ENCODE measurements at places on chromosomes 1 and 21.

GRCh38 chr1:220876511-220877376, 2.5 kb upstream of the HLX start:
- DNase-seq: peak; percentile 13

DNA sequence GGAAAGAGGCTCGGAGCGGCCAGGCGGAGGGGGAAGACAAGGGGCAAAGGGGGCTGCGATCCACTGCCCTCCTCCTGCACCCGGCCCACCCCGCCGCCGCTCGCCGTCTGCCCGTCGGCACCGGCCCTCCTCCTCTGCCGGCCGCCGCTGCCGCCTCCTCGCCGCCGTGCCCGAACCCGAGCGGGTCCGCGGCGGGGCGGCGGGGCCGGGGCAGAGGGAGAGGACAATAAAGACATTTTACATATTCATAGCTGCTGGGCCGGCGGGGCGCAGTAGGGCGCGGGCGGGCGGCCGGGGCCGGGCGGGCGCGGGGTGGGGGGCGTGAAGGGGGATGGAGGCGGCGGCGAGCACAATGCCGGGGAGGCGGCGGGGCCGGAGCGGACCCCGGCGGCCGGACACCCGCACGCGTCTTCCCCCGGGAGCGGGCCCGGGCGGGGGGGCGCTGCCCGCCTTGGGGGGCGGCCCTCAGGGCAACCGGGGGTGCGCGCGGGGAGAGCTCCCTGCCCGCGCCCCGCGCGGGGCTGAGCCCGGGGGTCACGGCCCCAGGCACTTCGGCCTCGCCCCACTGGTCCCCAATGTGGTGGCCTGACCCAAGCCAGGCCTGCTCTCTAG, 546 bp downstream of the POU2F1 start:
- peak; percentile 18 for DNase-seq

- no peak for DNase-seq
Measured at GRCh38 chr1:167431909-167432650, 86.2 kb downstream of the CD247 start.

DNA sequence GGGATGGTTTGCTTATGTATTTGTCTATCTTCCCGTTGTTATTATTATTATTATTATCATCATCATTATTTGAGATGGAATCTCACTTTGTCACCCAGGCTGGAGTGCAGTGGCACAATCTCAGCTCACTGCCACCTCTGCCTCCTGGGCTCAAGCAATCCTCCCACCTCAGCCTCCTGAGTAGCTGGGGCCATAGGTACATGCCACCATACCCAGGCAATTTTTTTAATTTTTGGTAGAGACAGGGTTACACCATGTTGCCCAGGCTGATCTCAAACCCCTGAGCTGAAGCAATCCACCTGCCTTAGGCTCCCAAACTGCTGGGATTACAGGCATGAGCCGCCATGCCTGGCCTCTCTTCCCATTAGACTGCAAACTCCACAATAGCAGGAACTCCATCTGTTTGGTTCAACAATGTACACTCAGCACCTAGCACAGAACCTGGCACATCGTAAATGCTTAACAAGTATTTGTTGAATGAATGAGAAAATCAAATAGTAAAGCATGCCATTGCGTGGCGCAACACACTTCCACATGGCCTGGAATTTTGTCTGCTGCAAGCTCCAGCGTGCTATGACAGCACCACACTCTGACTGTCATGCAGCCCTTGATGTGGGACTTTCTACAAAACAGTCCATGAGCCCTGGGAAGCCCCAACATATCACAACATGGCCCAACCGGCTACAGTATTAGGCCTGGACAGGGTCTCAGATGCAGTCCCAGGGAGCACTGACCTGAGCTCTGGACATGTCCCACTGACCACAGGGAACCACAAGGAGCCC, 3.8 kb upstream of the TINAGL1 start:
- no peak for DNase-seq

GRCh38 chr1:37946703-37947360, at the start of gene INPP5B:
INPP5B (minus strand) TSS chr1:37947053; CDS start chr1:37946308, 745 bp downstream.
- DNase-seq: peak; percentile 92

DNA sequence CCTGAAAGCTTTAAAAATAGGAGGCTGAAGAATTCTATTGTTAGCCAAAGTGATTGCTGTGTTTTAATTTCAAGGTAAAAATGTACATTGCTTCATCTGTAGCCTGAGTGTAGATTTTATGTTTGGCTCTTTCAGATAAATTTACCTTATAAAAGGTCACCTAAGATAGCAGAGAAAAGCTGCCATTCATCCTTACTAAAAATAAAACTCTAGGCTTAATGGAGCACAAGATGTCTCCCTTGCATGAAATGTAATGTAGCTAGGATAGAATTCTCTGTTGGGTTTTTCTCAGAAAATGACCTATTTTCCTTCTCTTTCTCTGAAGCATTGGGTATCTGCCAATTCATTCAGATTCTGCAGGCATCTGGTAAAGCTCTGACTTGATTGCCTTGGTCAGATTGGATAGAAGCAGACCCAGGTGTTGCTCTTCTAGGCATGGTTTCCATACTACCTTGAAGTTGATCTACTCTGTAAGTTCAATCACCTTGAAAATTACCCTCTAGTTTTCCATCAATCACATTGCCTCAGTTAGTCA, 176.6 kb upstream of the GORAB start:
- DNase-seq: no peak

DNA sequence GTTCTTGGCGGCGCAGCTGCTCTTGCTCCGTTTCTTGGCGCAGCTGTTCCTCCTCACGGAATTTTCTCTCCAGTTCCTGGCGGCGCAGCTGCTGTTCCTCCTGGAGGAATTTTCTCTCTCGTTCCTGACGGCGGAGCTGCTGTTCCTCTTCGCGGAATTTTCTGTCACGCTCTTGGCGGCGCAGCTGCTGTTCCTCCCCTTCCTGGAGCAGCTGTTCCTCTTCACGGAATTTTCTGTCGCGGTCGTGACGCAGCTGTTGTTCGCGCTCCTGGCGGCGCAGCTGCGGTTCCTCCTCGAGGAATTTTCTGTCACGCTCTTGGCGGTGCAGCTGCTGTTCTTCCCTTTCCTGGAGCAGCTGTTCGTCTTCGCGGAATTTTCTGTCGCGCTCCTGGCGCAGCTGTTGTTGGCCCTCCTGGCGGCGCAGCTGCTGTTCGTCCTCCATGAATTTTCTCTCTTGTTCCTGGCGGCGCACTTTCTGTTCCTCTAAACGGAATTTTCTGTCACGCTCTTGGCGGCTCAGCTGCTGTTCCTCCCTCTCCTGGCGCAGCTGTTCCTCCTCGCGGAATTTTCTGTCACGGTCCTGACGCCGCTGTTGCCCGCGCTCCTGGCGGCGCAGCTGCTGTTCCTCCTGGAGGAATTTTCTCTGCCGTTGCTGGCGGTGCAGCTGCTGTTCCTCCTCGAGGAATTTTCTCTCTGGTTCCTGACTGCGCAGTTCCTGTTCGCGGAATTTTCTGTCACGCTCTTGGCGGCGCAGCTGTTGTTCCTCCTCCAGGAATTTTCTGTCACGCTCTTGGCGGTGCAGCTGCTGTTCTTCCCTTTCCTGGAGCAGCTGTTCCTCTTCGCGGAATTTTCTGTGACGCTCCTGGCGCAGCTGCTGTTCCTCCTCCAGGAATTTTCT, 7.0 kb downstream of the TCHH start:
- DNase-seq: no peak

DNA sequence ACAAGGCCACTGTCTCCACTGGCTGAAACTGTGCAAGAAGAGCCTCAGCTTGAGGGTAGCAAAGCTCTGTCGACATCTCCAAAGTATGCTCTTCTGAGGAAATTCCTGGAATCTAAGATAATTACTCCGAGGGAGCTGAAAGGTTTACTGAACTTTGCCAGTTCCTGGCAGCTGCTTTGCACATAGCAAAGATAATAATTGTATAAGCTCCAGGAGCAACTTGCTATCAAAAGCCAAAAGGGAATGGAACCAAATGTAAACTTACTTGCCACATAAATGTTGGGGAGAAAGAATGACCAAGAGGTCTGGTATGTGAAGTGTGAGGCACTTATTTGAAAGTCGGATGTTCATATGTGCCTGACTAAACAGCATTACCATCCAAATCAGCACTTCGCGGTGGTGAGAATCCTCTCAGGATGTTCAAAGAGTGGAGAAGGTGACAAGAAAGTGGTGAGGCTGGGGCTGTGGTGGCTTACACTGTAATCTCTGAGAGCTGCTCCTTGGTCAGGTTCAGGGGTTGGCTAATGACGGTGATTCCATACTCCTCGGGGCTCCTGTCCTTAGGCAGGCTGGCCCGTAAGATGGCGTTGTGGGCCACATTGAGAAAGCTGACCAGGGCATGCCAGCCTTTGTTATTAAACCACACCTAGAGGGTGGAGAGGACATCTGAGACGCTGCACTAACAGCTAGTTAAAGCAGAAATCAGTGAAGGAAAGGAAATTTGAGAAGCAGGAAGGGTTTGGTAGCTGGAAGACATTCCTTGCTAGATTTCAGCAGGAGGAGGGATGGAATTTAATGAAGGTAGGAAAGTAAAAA, 100.0 kb downstream of the ABCA4 start:
- no peak for DNase-seq

- no peak for DNase-seq
Measured at GRCh38 chr1:226980565-226981385, 40.7 kb downstream of the COQ8A start.

DNA sequence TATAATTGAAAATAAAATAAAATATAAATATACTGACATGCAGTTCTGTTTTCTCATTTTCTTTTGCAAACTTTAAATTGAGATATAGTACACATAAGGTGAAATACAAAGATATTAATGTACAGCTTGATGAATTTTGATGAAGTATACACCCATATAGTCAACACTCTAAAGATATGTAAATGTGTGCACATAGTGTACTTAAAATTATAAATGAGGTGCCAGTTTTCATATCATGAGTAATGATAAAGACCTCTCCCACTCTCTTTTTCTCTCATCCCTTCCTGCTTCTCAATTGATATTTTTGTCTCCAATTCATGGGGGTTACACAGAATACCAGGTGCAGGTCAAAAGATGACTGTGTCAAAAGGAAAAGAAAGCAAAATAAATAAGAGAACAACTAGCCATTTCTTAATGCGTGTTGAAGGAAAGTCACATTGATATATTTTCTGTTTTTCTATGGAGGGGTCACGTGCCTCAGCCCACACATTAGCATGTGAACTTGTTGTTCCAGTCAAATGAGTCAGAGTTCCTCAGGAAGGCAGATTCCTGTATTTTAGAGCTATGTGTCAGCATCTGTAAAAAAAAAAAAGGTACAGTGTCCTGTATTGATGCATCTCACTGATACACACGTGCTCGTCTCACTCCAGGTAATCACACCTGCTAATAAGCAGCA, 64.3 kb upstream of the HOOK1 start:
- no peak for DNase-seq

- no peak for DNase-seq
Measured at GRCh38 chr1:27399251-27400025, 7.0 kb downstream of the GPR3 start.

DNA sequence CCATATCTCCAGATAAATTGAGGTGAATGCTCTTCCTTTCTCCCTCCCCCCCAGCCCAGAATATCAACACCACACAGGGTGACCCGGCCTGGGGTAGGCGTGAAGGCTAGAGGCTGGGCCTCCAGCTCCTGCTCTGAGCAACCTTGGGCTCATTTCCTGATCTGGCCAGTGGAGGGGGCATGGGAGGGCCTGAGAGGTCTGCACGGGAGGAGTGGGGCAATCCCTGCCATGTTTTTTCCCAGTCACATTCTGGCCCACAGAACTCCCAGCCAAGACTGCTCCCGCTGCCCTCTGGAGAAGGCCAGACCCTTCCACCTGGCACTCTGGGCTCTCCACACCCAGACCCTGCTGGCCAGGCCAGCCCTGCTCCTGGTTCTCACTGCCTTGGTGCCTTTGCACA, 3.9 kb downstream of the CLDN19 start:
- no peak for DNase-seq

DNA sequence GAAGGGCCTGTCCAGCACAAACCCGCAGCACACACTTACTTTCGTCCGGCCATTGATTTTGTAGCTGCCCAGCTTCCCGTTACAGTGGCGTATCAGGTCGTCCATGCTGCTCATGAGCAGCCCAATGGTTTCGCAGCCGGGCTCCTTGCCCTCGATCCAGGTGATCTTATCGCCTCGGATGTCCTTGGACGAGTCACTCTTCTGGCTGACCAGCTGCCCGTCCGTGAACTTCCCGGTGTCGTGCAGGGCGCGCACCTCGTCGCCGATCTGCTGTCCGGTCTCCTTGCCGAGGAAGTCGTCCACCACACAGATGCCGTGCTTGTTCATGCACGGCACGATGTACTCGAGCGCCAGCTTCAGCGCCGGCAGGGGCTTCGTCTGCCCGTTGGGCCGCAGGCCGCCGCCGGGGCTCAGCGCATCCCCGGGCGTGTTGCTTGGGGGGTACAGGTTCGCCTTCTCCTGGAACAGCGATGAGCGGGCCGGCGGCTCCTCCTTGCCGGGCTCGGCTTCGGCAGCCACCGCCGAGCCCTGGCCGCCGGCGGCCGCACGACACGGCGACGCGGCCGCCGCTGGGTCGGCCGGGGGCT, 1.0 kb downstream of the EGLN1 start:
- peak; percentile 20 for DNase-seq

GRCh38 chr1:207191061-207191460, 87.0 kb downstream of the C4BPA start:
- no peak for DNase-seq

DNA sequence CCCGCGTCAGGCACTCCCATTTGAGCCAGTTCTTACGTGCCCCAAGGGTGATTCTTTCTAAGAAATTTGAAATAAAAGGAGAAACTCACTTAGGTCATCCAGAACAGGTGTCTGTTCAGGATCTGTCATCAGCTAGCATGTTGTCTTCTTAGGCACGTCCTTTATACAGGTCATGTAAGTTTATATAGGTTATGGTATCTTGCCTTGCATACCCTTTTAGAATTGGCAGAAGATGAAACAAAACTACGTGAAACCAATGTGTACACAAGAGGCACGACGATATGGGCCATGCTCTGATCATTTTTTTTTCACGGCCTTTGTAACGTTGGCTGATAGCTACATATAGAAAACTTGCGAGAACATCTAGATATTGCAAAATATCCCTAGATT, 579 bp upstream of the GTF2B start:
- DNase-seq: no peak

GRCh38 chr1:1407636-1408318, 684 bp upstream of the MRPL20 start:
- DNase-seq: no peak

DNA sequence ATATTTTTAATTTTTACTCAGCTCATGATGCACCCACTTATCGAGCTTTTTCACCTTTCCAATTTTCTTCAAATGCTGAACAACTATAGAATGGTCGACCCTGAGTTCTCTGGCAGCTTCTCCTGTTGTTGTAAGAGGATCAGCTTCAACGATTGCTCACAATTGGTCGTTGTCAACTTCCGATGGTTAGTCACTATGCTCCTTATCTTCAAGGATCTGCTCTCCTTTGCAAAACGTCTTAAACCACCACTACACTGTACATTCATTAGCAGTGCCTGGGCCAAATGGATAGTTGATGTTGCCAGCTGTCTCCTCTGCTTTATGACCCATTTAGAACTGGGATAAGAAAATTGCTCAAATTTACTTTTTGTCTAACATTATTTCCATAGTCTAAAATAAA, 385.9 kb upstream of the LYPLAL1 start:
- DNase-seq: no peak

DNA sequence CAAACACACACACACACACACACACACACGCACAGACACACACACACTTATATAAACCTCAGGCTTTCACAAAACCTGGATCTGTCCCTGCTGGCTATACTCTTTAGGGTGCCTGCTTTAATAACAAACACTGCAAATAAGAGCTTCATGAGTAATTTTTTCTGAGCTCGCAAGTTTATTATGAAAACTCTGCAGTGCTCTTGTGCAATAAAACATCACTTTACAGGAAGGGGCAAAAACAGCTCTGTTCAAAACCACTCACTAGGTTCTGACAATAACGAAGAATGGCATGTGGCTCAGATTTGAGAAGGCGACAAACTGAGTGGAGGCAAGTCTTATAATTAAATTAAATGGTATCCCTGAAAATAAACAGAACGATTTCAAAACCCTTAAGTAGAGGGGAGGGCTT, 42.6 kb upstream of the CTPS1 start:
- no peak for DNase-seq
